H1 (cell line): ENCODE measurements at places on chromosomes 1 and 21. TPM values are rescaled to one million over a fixed set of nuclear protein-coding genes. Genes with fewer than 3 reads are reported as not detected.

The CFAP107 gene
- polyA plus RNA-seq = 0.13 and 0.23 TPM in 2 replicates

GRCh38 chr1:7432900-7433380 is 338.2 kb upstream of the VAMP3 start:
- DNase-seq = no peak

DNA sequence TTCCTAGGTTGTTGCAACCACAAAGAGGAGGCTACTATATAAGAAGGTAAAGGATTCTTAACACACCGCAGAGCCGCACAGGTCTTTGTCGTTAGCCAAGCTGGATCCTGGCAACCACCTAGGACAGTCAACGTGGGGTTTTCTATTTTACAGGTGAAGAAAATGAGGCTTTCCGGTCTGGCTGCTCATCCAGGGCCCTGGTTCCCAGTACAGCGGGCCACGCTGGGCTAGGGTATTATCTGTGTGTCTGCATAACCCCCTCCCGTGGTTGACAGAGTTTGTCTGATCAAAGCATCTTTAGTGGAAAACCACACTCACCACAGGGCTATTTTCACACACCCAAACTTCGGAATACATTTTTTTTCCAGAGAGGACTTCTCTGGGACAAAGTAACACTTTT is 39.0 kb upstream of the PDE9A start:
- no peak for DNase-seq

DNA sequence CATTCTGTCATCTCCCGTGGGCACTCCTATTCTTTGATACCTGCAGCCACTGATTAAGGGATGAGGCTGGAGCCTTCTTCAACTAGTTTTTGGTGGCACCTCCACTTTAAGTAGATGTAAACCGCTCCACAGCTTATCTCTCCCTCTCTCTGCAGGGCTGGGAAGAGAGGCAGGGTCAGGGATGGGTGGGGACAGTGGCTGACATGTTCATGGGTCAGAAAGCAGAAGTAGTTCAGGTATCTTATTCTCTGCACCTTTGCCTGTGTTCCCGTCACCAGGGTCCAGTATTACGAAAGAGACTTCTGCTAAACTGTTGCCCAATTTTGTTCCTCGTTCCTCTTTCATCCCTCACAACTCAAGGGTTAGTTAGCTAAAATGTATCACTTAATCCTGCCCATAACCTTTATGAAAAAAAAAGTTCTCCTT is 51.7 kb upstream of the EDEM3 start:
- no peak for DNase-seq

GRCh38 chr1:226082959-226083301 is 20.4 kb downstream of the H3-3A start:
- DNase-seq = no peak

DNA sequence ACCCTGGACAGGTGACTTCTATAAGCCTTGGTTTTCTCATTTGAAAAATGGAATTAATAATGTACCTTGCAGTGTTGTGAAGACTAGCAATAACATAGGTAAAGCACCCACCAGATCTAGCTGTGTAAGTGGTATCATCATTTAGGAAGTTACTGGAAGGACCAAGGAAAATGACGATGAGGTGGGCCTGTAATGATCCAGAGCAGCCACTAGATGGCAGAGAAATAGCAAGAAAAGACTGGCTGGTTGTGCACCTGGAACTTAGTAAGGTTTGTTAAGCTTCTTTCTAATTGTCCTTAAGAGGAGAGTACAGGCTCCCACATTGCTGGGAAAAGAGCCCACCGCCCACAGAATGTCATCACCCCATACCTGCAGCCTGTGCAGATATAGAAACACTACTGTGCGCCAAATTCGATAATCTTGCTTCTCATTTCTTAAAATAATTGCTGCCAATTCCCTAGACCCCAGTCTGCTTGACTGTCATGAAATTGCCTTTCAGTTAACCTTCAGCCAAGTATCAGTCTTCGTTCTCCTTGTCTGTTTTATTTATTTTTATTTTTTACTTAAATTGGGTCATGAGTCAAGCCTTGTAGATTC is 37.2 kb downstream of the WNT4 start:
- no peak for DNase-seq

The COL24A1 gene
- polyA plus RNA-seq = 0.23 and 0.46 TPM in 2 replicates

The PER3 gene
- 8.3 and 8.7 TPM in 2 replicates for polyA plus RNA-seq

The RGS5 gene
- 53.3 and 75.5 TPM in 2 replicates for polyA plus RNA-seq

The LCE6A gene
- not detected in 2 replicates for polyA plus RNA-seq

The ODR4 gene
- polyA plus RNA-seq = 2.1 and 4.1 TPM in 2 replicates

The MXRA8 gene
- 17.2 and 35.4 TPM in 2 replicates for polyA plus RNA-seq

The PBX1 gene
- 80.1 and 87.4 TPM in 2 replicates for polyA plus RNA-seq

GRCh38 chr1:150777544-150777943 is 12.0 kb upstream of the CTSS start:
- no peak for DNase-seq

DNA sequence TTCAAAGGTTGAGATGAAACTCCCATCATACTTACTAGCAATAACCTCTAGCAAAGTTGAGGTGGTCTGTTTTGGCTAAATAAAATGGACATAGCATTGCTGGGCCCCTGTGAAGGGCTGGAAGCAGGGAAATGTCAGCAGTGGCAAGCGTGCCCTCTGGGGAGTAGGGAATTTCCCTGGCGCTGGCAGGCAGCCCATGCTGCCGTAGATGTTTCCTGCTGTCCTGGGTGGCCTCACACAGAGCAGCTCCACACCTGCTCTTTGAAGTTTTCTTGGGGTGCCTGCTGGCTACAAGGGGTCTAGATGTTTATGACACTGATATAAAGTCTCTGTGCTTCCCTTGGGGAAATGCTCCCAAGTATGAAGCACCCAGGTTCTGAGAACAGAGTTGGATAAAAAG is 30.2 kb downstream of the ADARB1 start:
- DNase-seq = no peak

DNA sequence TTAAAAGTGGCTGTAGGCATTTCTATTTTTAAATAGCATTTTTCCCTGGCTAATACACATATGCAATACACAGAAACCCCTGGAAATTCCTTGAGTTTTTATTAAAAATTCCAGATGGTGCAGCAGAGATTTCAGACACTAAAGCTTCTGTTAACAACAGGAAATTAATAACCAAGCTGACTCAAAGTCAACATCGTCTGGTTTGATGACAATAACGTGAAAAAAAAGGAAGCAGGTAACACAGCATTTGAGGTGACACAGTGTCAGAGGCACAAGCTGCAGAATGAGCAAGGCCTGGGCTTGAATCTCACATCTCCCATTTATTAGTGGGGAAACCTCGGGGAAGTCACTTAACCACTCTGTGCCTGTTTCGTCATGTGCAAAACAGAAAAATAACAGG is 64.6 kb upstream of the GJB5 start:
- DNase-seq = no peak

The CLCA4 gene
- not detected in 2 replicates for polyA plus RNA-seq

GRCh38 chr1:27934818-27935549 is at the start of gene SMPDL3B:
Gene SMPDL3B (plus strand): TSS chr1:27935000. CDS start chr1:27935184, 184 bp downstream.
- peak; percentile 86 for DNase-seq

The RGS13 gene
- not detected in 2 replicates for polyA plus RNA-seq

DNA sequence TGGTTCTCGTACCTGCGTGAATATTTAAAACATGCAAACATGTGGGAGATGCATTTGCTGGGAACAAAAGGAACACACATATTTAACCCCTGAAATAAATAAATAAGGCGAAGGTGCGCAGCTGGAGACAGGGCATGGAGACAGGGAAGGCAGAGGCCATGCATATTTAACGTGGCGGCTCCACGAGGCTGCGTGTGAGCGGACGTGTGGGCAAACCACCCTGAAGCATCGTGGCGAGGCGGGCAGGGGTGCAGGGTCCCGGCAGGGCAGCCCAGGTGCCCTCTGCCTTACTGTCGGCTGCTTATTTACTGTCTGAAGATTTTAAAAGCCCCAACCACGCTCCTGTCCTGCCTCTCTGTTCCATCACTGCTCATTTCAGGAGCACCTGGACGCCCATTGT is 104.0 kb upstream of the ACTRT2 start:
- DNase-seq = no peak

The ADAMTS4 gene
- polyA plus RNA-seq = 4.6 and 6.4 TPM in 2 replicates

DNA sequence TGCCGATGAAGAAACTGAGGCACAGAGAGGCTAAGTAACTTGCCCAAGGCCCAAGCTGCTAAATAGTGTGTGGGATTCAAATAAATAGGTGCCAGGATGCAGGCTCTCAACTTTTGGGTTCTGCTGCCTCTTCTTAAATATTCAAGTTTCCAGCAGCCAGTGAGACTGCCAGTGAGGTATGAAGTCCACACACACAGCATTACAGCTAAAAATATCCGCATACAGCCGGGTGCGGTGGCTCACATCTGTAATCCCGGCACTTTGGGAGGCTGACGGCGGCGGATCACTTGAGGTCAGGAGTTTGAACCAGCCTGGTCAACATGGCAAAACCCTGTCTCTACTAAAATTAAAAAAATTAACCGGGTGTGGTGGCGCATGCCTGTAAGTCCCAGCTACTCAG is 78.4 kb upstream of the DIRAS3 start:
- DNase-seq = no peak

The TMPRSS2 gene
- 10.5 and 11.0 TPM in 2 replicates for polyA plus RNA-seq

The AMY2B gene
- polyA plus RNA-seq = 1.2 and 2.0 TPM in 2 replicates

GRCh38 chr1:100065969-100066227 is 66.8 kb downstream of the SASS6 start:
- no peak for DNase-seq

DNA sequence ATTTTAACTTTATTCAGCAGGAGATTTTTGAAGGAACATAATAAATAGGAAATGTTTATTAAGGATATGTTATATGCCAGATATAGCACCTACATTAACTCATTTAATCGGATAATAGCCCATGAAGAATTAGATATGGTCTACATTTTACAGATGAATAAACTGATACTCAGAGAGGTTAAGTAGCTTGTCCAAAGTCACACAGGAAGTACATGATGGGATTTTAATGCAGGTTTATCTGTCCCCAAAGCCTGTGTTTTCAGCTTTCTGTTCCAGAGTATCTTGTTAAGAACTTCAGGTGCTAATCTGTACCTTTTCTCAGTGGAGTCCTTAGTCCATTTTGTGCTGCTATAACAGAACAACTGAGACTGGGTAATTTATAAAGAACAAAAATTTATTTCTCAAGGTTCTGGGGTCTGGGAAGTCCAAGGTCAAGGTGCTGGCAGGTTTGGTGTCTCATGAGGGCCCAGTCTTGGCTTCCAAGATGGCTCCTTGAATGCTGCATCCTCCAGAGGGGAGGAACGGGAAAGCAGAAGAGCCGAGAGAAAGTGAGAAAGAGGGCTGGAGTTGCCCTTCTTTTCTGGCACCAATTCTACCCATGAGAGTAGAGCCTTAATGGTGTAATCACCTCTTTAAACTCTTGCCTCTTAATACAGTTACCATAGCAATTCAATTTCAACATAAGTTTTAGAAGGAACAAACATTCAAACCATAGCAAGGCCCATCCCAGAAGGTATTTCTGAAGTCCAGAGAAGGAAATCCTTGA is 17.3 kb downstream of the C1orf21 start:
- DNase-seq = no peak

DNA sequence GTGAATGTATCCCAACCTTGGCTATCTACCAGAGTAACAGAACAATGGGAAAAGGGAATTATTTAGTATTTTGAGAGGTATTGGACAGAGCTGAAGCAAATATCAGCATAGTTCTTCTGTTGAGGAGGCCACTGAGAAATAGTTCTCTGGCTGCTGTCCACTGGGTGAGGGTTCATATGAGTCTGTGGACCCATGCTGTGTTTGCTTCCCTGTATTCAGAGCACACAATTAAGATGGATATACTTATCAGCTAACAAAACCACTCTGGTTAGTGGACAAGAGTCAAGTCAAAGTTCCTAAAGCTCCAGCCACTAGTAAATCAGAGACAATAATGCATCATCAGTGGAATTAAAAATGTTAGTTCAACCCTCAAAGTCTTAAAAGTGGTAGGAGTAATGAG is 66.1 kb downstream of the RGS18 start:
- no peak for DNase-seq

The TSPAN1 gene
- polyA plus RNA-seq = 0.05 and 0.14 TPM in 2 replicates

The KCNAB2 gene
- 4.5 and 6.2 TPM in 2 replicates for polyA plus RNA-seq

GRCh38 chr1:178434899-178435435 is 61.8 kb downstream of the CLEC20A start:
- no peak for DNase-seq

DNA sequence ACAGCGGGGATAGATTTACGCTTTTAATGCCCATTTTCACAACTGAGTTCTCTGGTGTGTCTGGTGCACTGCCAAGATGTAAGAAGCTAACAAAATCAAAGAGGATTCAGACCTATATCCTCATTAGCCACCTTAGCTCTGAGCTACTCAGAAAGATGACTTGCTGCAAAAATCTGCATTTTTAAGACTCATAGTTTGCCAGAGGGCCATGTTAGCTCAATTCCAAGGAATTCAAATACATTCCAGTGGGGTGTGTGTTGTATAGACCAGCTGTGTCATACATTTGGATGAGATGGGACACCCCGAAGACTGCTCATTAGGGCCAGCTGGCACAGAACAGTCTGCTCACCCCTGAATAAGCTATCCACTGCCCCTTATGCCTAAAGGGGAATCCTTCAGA is 8.9 kb downstream of the DENND2D start:
- DNase-seq = no peak

DNA sequence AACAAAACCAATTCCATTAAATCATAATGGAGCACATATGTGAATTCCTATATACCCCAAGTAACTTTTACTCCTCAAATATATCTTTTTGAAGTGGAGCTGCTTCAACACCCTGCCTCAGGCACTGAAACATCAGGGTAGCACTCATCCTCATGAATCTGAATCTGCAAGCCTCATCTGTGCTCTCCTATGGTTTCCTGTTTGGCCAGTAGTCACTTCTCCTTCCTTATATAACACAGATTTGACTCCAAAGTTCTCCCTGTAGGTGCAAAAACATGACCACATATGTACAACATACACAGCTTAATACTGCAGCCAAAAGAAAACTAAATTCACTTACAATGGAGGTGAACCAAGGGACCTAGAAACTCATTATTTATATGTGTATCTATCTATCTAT is 7.2 kb downstream of the TRIT1 start:
- DNase-seq = no peak

DNA sequence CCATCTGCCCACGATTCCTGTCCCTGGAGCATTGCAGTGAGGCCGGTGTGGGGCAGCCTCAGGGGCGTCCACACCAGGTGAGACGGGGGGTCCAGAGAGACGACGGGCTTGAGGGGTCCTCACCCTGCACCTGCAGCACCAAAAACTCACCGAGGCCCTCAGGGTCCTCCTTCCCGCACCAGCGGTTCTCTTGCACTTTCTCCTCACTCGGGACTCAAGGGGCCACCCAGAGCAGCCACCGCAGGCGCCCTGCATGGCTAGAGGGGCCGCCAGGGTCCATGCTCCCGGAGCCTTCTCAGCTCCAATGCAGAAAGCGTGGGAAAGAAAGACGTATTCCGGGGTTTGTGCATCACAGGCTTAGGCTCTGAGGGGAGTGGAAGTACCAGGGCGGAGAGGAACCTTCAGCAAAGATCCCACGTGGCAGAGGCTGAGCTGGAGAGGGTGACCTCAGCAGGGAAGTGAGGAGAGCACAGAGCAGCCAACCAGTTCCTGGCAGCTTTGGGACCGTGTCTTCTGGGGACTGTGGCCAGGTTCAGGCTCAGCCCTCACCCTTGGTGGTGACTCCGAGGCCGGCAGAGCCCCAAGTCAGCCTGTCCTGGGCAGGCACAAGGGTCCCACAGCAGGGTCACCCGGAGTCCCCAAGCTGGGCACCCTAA is 19.5 kb upstream of the COL6A2 start:
- DNase-seq = no peak

The GBP6 gene
- not detected in 2 replicates for polyA plus RNA-seq

The PRRX1 gene
- polyA plus RNA-seq = not detected in 2 replicates

The TRIM45 gene
- 13.7 and 15.0 TPM in 2 replicates for polyA plus RNA-seq

GRCh38 chr1:228366866-228367741 is 39.5 kb downstream of the TRIM11 start:
- DNase-seq = no peak
